ENCODE measurements at places on chromosomes 7 and 10.

GRCh38 chr7:85289279-85289678, 102.4 kb upstream of the SEMA3D start:
- H3K4me3 ChIP-seq, result no peak overlapping the region
- H3K36me3 ChIP-seq, result no peaks in the 10 kb centered on the region

- DNase-seq, result no peak
- no peak overlapping the region for H3K4me3 ChIP-seq
- no peaks in the 10 kb centered on the region for H3K36me3 ChIP-seq
- H3K4me1 ChIP-seq, result no peaks in the 10 kb centered on the region
Observed at GRCh38 chr7:125876431-125876830, 946.8 kb upstream of the POT1 start.

- H3K27ac ChIP-seq, result no peak overlapping the region
- no peak for DNase-seq
- H3K36me3 ChIP-seq, result no peaks in the 10 kb centered on the region
- no peaks in the 10 kb centered on the region for H3K4me1 ChIP-seq
- H3K27me3 ChIP-seq, result no peaks in the 10 kb centered on the region
- H3K4me3 ChIP-seq, result no peak overlapping the region
Observed at GRCh38 chr10:43781480-43782361, 133.0 kb upstream of the ZNF32 start.

DNA sequence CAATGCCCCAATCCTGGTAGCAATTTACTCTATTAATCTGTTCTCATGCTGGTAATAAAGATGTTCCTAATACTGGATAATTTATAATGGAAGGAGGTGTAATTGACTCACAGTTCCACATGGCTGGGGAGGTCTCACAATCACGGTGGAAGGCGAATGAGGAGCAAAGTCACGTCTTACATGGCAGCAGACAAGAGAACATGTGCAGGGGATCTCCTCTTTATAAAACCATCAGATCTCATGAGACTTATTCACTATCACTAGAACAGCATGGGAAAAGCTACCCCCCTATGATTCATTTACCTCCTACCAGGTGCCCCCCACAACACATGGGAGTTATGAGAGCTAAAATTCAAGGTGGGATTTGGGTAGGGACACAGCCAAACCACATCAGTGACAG, 872.2 kb downstream of the ANKRD7 start:
- no peaks in the 10 kb centered on the region for H3K36me3 ChIP-seq
- no peak overlapping the region for H3K4me3 ChIP-seq
- no peaks in the 10 kb centered on the region for H3K27me3 ChIP-seq
- DNase-seq, result no peak
- no peak overlapping the region for H3K27ac ChIP-seq

GRCh38 chr7:28677668-28678067, 265.4 kb downstream of the CREB5 start:
- no peak overlapping the region for H3K4me3 ChIP-seq
- H3K27ac ChIP-seq, result no peak overlapping the region
- DNase-seq, result no peak
- H3K27me3 ChIP-seq, result no peaks in the 10 kb centered on the region
- H3K36me3 ChIP-seq, result no peaks in the 10 kb centered on the region
- no peaks in the 10 kb centered on the region for H3K4me1 ChIP-seq

DNA sequence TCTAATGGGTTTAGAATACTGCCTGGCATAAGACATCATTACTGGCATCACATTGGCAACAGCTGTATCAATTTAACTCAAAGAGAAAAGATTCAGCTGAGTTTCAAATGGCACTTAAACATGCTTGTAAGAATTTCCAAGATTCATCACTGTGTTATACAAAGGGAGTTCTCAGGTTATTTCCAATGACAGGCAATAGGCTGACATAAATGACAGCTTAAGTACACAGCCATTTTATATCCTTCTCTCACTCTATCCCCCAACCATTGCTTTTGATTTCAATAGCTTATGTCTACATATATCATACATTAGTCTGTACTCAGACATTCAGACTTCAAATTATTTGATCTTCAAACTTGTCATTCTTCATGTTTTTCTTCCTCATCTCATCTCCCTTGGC, 45.5 kb upstream of the CABCOCO1 start:
- no peaks in the 10 kb centered on the region for H3K36me3 ChIP-seq
- no peaks in the 10 kb centered on the region for H3K27me3 ChIP-seq

GRCh38 chr7:44622342-44623151, 16.1 kb downstream of the OGDH start:
- no peak overlapping the region for H3K27ac ChIP-seq
- DNase-seq, result no peak
- peaks cover 4% of the 10 kb centered on the region for H3K36me3 ChIP-seq
- H3K27me3 ChIP-seq, result no peaks in the 10 kb centered on the region
- peaks cover 10% of the 10 kb centered on the region for H3K4me1 ChIP-seq

GRCh38 chr10:69439350-69439739, 11.9 kb upstream of the TSPAN15 start:
- H3K36me3 ChIP-seq, result no peaks in the 10 kb centered on the region
- H3K4me1 ChIP-seq, result peaks cover 28% of the 10 kb centered on the region
- H3K27ac ChIP-seq, result no peak overlapping the region
- H3K27me3 ChIP-seq, result no peaks in the 10 kb centered on the region
- no peak for DNase-seq

GRCh38 chr7:143360788-143361551, 1.5 kb downstream of the FAM131B start:
- H3K36me3 ChIP-seq, result no peaks in the 10 kb centered on the region
- no peaks in the 10 kb centered on the region for H3K27me3 ChIP-seq
- DNase-seq, result no peak

- H3K36me3 ChIP-seq, result no peaks in the 10 kb centered on the region
- DNase-seq, result no peak
- no peak overlapping the region for H3K4me3 ChIP-seq
- no peak overlapping the region for H3K27ac ChIP-seq
Observed at GRCh38 chr7:69359003-69359700, 239.1 kb upstream of the AUTS2 start.

DNA sequence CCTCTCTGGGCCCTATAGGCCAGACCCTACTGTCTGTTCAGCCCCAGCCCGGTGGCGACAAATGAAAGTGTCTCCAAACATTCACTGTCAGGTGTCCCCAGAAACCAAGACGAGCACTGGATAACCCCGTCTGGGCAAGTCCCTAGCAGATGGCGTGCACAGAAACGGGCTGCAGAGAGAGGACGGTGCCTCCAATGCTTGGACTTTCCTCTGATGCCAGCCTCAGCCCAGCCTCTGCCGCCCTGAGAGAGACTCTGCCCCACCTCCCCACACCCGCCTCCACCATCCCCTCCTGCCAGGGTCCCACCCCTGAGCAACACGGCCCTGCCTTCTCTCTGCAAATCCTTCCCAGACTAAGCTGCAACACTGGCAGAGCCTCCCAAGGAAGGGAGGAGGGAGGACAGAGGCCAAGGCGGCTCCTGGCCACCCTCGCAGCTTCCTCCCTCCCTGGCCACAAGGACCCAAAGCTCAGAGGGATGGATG, 7.4 kb upstream of the LFNG start:
- no peaks in the 10 kb centered on the region for H3K36me3 ChIP-seq
- DNase-seq, result no peak
- no peak overlapping the region for H3K4me3 ChIP-seq
- H3K4me1 ChIP-seq, result peaks cover 12% of the 10 kb centered on the region
- no peak overlapping the region for H3K27ac ChIP-seq

GRCh38 chr7:114590298-114590697, 175.7 kb downstream of the FOXP2 start:
- no peak for DNase-seq
- H3K27me3 ChIP-seq, result no peaks in the 10 kb centered on the region
- no peaks in the 10 kb centered on the region for H3K4me1 ChIP-seq

DNA sequence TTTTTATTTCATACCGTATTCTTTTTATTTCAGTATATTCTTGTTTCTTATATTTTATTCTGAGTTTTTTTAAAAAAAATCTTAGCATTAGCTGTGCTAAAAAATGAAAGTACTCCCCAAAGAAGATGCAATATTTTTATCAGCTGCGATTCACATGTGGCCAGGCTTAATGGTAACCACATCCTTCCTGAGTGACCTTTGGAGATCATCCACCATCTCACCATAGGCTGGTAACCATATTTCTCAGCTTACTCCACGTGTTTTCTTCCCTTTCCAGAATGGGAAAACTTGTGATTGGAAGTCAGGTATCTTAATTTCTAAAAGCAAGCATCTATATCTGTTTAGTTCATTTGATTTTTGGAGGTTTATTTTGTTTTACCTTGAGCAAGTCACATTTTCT, 18.8 kb upstream of the LIPM start:
- no peak for DNase-seq
- no peak overlapping the region for H3K4me3 ChIP-seq
- H3K27ac ChIP-seq, result no peak overlapping the region
- H3K36me3 ChIP-seq, result no peaks in the 10 kb centered on the region

DNA sequence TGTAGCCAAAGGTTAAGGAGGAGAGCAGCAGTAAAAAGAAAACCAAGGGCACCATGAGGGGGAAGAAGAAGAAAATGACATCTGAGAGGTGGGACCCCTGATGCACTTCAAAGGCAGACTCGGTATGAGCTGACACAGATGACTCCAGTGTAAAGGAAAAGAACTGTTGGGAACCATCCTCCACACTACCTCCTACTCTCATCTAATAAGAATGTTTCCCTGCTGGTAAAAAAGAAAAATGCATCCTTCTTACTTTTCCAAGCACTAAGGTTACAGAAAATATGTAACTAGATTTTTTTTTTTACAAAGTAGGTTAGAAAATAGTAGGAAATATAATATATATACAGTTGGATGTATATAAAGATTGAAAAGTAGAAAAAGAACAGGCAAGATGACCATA, 16.9 kb downstream of the TAS2R41 start:
- H3K27me3 ChIP-seq, result no peaks in the 10 kb centered on the region
- no peaks in the 10 kb centered on the region for H3K36me3 ChIP-seq
- no peaks in the 10 kb centered on the region for H3K4me1 ChIP-seq
- H3K4me3 ChIP-seq, result no peak overlapping the region
- H3K27ac ChIP-seq, result no peak overlapping the region

DNA sequence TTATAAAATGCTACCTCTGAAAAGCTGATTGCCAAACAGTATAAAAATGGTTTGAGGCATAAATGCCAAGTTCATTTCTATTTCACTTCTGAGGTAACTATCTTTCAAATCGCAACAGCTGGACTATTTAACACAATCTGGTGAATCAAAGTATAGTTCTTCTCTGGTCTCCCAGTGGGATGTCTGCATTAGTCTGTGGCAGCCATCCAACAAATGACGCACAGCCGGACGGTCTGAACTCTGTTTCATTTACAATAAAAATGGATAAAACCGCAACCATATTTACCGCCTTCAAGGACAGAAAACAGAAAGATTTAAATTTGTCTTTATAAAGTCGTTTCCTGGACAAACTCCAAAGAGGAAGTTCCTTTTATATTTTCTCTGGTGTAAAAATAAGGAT, 41.9 kb downstream of the ENO4 start:
- no peak for DNase-seq
- H3K36me3 ChIP-seq, result no peaks in the 10 kb centered on the region
- H3K27me3 ChIP-seq, result no peaks in the 10 kb centered on the region

- no peaks in the 10 kb centered on the region for H3K27me3 ChIP-seq
- peaks cover 7% of the 10 kb centered on the region for H3K4me1 ChIP-seq
Observed at GRCh38 chr7:44222776-44223261, 22.0 kb downstream of the YKT6 start.

- H3K27me3 ChIP-seq, result no peaks in the 10 kb centered on the region
- no peak for DNase-seq
- H3K27ac ChIP-seq, result no peak overlapping the region
- H3K4me1 ChIP-seq, result no peaks in the 10 kb centered on the region
Observed at GRCh38 chr7:12573885-12574284, 3.4 kb downstream of the SCIN start.

DNA sequence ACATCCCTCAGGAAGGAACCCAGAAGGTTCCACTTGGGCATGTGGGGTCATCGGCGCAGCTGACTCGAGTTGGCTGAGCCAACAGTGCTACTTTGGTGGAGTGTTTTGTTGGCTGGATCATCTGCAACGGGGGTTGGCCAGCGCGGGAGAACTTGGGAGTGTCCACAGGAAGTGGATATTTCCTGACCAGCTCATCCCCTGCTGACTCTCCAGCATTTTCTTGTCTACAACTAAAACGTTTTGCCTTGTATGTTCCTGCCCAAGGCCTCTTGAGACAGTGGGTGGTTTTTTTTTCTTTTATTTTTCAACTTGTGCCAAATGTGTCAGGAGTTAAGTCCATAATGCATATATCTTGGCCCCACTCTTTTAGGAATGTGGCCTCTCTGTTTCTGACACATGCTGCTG, 208.6 kb downstream of the ZNF365 start:
- H3K4me3 ChIP-seq, result no peak overlapping the region
- H3K27ac ChIP-seq, result no peak overlapping the region
- no peaks in the 10 kb centered on the region for H3K4me1 ChIP-seq
- DNase-seq, result no peak
- H3K27me3 ChIP-seq, result no peaks in the 10 kb centered on the region

- no peaks in the 10 kb centered on the region for H3K4me1 ChIP-seq
- H3K36me3 ChIP-seq, result no peaks in the 10 kb centered on the region
- no peaks in the 10 kb centered on the region for H3K27me3 ChIP-seq
- no peak overlapping the region for H3K27ac ChIP-seq
- DNase-seq, result no peak
- H3K4me3 ChIP-seq, result no peak overlapping the region
Observed at GRCh38 chr7:45893374-45893995, 5.2 kb downstream of the IGFBP1 start.

DNA sequence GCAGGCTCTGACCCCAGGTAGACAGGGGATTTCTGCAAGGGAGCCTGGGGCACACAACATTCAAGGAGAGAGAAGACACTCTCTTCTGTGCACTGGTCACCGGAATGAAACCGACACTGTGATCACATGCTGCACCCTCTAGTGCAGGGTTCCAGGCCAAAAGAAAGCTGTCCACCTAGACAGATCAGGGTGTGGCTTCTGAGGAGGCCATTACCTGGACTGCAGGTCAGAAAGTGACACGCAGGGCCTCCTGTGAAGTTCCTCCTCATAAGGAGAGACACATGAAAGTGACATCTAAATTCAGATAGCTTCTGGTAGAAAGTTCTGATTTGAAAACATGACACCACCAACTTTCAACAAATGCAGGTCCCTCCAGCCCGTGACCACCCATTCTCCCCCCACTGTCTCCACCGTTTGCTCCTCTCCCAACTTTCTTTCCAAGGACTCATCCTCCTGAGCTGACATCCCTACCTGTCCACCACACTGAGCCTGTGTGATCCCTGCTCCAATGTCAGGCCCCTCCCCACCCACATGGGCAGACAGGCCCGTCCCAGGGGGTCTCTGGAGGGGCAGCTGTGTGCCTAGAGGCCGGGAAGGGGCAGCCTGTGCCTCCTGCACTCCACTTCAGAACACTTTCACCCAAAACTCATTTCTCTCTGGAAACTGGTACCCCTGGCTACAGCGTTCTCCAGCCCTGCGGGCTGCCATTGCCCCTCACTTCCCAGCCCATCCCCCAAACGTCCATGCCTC, 198.0 kb downstream of the TNS3 start:
- no peak overlapping the region for H3K27ac ChIP-seq
- no peaks in the 10 kb centered on the region for H3K36me3 ChIP-seq
- H3K4me1 ChIP-seq, result peaks cover 27% of the 10 kb centered on the region
- no peaks in the 10 kb centered on the region for H3K27me3 ChIP-seq
- DNase-seq, result no peak

DNA sequence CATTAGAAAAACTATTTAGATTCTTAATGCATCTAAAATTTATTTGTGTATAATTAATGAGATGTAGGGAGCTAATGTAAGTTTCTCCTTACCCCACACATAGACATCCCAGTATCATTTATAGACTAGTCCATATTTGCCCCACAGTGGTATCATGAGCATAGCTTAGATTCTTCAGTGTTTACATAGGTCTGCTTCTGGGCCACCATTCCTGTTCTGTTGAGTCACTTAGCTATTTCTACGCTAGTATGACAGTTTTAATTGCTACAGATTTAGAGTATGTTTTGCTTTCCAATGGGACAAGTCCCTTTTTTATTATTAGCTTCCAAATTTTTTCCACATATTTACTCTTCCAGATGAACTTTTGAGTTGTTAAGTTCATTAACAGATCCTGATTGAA, 69.4 kb downstream of the MCMBP start:
- no peaks in the 10 kb centered on the region for H3K27me3 ChIP-seq
- DNase-seq, result no peak
- peaks cover 16% of the 10 kb centered on the region for H3K4me1 ChIP-seq
- no peak overlapping the region for H3K4me3 ChIP-seq
- no peak overlapping the region for H3K27ac ChIP-seq

Data from Karpas-422 (cell line).